Kasumi-1 (cell line): ENCODE measurements at places on chromosomes 4 and X.

DNA sequence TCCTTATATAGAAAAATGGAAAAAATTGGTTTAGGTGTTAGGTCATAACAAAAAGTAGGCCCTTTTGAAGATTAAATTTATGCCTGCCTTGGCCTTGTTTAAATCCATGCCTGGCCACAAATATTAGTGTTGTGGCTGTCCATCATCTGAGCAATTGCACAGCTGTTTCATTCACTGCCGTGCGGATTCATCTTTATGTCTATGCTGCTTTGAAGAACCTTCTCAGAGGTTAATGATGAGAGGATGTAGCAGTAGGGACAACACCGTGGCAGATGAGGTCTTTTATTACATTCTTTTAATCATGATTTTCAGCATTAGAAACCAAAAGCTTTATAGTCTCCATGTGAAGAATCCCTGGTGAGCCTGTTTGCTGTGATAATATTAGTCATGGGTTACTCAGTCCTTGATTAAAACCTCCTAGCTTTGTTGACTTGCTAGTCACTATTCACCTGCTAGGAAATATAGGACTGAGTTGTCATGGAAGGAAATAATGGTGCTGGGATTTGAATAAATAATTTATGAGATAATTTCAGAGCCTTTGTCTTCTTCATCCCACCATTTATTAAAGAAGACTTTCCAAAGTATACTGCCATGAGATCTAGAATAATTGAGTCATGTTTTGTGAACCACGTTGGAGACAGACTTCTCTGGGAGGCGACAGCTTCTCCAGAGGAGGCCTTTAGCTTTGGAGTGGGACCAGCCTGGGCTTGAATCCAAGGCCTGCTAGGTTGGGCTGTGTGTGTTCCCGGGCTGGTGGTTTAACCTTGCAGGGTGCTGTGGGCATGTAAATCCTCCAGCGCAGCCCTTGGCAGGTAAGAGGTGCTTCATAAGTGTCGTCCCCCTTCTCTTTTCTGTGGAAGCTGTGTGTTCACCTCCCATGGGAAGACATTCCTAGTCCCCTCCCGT lies 53.5 kb downstream of the PTTG2 start:
- no peak for DNase-seq

DNA sequence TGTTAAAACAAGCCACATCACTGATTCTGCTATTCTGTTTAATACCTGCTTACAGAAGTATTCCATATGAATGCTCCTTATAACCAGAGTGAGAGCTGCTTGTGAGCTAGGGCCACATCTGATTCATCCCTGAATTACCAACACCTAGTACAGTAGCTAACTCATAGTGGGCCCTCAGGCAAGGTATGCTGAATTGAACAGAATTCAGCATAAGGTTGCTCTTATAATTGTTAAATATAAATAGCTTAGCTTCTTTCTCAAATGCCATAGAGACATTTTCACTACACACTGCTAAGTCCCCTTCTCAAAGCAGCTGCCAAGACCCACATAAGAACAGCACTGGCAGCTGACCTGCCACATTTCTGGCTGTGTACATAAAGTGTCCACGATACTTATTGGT lies 27.0 kb upstream of the MCF2 start:
- no peak for DNase-seq

DNA sequence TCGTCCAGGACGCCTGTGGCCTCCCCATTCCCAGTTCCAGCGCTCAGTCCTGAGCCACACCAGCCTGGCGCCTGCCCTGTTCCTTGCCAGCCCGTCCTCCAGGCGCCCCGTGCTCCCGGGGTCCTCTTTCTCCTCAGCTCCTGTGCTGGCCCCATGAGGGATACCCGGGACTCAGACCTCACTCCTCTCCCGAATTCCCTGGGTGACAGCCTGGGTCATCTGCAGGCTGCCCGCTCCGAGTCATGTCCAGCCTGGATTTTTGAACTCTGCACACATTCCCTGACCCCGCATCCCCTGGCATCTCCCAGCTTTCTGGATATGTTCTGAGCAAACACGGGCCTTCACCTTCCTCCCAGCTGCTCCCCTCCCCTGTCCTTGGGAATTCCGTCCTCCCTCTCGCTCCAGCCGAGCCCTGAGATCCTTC lies 14.9 kb upstream of the ADD1 start:
- DNase-seq: no peak

DNA sequence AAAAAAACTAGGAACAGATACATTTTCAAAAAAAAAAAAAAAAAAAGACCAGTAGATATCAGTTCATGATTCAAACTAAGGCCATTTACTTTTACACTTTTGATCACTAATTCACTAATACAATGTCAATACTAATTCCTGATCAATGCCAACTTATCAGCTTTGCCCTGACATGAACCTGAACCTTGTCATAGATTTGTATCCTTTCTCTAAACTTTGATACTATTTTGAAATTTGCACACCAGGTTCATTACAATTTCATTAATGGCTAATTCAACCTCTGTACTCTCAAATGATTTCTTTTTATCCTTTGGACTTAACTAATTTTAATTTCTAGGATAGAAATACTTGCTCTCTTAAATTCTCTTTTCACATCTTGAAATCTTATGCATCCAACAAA lies 37.7 kb downstream of the UGT2B7 start:
- DNase-seq: no peak

- no peak for DNase-seq
These were observed 3.8 kb upstream of the RADX start for GRCh38 chrX:106608016-106608415.

- no peak for DNase-seq
These were observed 220.2 kb downstream of the SOWAHB start for GRCh38 chr4:76677571-76678326.

- DNase-seq: no peak
These were observed 15.4 kb downstream of the ANXA3 start for GRCh38 chr4:78566834-78567499.

DNA sequence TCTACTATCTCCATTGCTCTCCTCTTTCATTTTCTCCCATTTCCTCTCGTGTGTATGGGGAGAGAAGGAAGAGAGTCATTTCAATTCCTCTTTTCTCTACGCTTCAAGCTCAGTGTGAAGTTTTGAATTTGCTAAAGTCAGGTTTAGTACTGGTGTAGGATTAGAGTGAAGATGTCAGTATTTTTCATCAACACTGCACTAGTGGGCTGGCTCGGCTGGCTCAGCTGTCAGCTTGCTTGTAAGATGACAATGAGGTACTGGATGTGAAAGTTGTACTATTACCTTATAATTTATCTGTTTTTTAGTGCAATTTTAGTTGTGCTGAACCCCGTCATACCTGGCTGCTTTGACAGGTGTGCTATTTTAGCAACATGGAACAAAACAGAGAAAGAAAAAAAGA lies 2.1 kb upstream of the SH2D1A start:
- no peak for DNase-seq

GRCh38 chr4:106019771-106020170 lies 124.5 kb downstream of the NPNT start:
- DNase-seq: no peak

DNA sequence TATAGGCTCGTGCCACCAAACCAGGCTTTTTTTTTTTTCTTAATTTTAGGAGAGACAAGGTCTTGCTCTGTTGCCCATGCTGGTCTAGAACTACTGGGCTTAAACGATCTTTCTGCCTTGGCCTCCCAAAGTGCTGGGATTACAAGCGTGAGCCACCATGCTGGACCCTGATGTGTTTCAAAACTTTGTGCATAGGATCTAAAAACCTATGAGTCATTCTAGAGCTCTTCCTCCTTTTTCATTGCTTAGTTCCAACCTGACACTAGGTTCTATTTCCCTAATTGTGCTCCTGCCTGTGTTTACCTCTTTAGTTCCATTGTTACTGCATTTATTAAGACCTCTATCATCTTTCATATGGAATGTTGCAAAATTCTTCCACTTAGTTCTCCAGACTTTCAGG lies 57.3 kb downstream of the HPGD start:
- peak; percentile 17 for DNase-seq

DNA sequence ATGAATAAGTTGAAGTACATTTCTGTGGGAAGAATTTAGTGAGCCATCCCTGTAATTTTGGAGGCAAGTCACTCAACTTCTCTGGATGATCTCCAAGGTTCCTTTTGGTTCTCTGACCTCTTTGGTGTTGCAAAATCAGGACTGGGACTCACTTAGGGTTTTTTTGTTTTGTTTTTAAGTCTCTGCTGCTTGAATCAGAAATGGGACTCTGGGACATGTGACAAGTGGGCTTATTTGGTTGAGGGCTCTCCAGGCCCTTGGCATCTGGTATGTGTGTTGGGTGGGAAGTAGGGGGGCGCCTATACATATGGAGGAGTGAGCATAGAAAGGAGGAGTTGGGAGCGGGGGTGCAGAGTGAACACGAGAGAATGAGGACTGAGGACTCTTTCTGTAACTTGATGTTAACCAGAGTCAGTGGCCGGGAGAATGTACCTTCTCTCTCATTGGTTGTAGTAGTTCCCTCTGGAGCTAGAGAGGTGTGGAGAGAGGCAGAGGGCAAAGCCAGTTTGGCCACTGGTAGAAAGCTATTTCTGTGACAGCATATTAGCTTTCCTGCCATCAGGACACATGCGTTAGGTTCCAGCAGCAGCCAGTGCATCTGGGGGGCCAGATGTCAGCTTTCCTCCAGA lies 1.9 kb downstream of the ARHGAP10 start:
- no peak for DNase-seq

GRCh38 chr4:123345935-123346300 lies 50.7 kb upstream of the SPRY1 start:
- no peak for DNase-seq

- no peak for DNase-seq
These were observed 1.4 kb downstream of the CD99 start for GRCh38 chrX:2692221-2693112.

DNA sequence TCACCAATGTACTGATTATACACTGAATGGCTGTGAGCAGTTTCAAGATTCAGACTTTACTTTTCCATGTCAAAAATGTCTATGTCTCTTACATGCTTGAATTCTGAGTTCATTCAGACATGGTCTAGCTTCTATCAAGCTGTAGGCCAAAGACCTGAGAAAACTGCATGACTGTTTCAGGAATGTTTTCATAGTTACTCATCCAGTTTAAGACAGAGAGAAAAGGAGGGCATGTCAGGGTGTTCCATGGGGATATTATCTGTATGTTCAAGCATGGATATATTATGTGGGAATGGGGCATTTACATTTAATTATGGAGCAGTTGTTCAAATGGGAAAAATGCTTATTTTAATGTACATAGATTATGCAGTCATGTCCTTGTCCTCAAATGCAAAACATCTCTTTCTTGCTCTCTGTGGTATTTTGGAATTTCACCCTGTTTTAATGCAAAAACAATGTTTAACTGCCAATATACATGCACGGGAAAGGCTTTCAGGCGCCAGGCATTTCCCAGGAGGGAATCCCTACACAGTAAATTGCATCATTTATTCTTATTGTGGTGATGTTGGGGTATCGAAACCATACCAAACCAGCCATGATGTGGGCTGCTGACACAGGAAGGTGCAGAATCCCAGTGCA lies 429.1 kb upstream of the INTU start:
- DNase-seq: no peak

DNA sequence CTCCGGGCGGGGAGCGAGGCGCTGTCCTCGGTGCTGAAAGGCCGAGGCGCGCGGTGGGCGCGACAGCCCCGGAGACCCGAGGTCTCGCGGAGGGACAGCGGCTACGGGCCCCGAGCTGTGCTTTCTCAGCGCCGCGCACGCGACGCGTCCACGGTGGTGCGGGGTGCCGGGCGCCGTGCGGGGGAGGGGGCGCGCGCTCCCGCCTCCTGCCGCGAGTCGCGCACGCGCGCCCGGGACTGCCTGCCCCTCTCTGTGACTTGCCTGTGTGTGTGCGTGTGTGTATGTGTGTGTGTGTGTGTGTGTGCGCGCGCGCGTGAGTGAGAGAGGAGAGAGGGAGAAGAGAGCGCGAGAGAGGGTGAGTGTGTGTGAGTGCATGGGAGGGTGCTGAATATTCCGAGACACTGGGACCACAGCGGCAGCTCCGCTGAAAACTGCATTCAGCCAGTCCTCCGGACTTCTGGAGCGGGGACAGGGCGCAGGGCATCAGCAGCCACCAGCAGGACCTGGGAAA lies at the start of gene GRIA2:
GRIA2 (plus strand) TSS at position 358 of the 511 bp plus-strand sequence. CDS start 315 bp downstream, outside the sequence.
- DNase-seq: no peak

DNA sequence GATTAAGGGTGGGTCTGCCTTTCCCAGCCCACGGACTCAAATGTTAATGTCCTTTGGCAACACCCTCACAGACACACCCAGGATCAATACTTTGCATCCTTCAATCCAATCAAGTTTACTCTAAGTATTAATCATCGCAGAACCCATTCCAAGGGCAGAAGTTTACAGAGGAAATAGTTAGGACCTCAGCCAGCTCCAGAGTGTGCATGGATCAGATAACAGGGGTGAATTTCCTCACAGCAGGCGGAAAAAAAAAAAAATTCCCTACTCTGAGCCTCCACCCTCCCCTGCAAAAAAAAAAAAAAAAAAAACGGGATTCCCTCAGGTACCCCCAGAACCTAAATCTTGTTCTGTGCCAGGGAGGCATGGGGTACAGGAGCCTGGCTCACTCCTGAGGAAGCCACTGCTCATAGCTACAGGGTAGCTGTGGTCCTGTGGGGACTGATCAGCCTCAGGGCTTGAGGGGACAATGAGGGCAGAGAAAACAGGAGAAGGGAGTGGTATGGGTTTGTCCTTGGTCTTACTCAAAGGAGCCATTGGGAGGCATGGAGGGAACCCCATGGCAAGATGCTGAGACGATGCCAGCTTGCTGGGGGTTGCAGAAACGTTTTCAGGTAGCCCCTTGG lies 113.0 kb downstream of the DHRSX start:
- no peak for DNase-seq

DNA sequence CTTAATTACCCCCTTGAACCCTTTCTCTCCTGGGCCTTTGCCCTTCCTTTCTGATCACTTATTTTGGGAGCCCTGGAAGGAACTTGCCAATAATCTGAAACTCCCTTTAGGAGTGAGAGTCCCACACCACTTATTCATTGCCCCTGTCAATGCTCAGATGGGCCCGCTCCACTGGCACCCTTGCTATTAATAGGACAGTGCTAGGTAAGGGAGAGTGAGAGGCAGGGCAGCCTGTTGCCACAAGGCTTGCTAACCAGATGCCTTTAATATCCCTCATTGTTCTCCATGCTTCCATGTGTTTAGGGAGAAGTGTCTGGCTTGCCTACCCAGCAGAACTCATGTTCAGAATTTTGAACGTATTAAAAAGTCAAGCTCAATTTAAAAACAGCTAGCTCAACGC lies 1.7 kb upstream of the NHS start:
- no peak for DNase-seq

GRCh38 chrX:769796-770195 lies 139.2 kb downstream of the SHOX start:
- no peak for DNase-seq

DNA sequence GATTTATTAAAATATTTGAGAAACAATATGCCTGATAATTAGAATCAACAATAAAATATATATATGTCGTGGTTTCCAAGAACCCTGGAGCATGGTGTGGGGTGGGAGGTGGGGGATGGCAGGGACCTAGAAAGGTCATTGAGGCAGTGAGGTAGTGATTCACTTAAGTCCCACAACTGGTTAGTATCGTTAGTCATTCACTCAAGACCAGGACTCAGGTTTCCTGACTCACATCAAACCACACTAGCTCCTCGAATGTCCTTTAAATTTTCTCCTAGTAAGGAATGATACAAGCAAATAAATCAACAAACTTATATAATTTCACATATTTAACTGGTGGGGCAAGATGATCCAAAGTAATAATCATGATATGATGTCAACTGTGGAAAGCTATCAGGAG lies 158.8 kb upstream of the AADAT start:
- no peak for DNase-seq

GRCh38 chr4:80268936-80269335 lies 2.5 kb downstream of the FGF5 start:
- no peak for DNase-seq

- no peak for DNase-seq
These were observed 27.8 kb upstream of the GRPEL1 start for GRCh38 chr4:7095611-7096155.

- no peak for DNase-seq
These were observed 11.1 kb downstream of the ACSL1 start for GRCh38 chr4:184814686-184815045.
